ENCODE measurements at places on chromosomes 13 and 19. TPM values are rescaled to one million over a fixed set of nuclear protein-coding genes. Genes with fewer than 3 reads are reported as not detected.

Gene LGALS4
- total RNA-seq: 0.53 TPM

Gene CGB3
- total RNA-seq: not detected

Gene SLC10A2
- not detected for total RNA-seq

Gene UBA52
- total RNA-seq: 1,220 TPM

Gene ZNF473
- total RNA-seq: 10.6 TPM

Gene LSM4
- total RNA-seq: 227 TPM

Gene PRSS57
- total RNA-seq: 0.13 TPM

Gene TMPRSS9
- not detected for total RNA-seq

Gene ZNF470
- 1.6 TPM for total RNA-seq

Gene DZIP1
- total RNA-seq: 15.9 TPM

Gene PRR36
- total RNA-seq: 0.17 TPM

Gene SHFL
- total RNA-seq: 8.1 TPM

Gene HIF3A
- total RNA-seq: not detected

Gene PSG2
- not detected for total RNA-seq

Gene RNF17
- total RNA-seq: not detected

Gene AXL
- total RNA-seq: 158 TPM

Gene ATP12A
- total RNA-seq: not detected

Gene CGB7
- total RNA-seq: 0.80 TPM

Gene ZNF723
- not detected for total RNA-seq

Gene RFPL4A
- total RNA-seq: 0.38 TPM

Gene ADM5
- total RNA-seq: 6.8 TPM

Gene CEACAM4
- not detected for total RNA-seq

Gene SEMA6B
- total RNA-seq: 5.8 TPM

Gene IGFLR1
- 12.6 TPM for total RNA-seq

Gene CLDND2
- 9.1 TPM for total RNA-seq

Gene PSG7
- not detected for total RNA-seq

Gene GJA3
- total RNA-seq: 0.91 TPM

Gene ZNF578
- not detected for total RNA-seq

Gene ZNF730
- not detected for total RNA-seq

Gene ZNF540
- 0.14 TPM for total RNA-seq

Gene ACP5
- 0.29 TPM for total RNA-seq

Gene NKPD1
- total RNA-seq: 0.06 TPM

Gene TSSK6
- total RNA-seq: 2.1 TPM

Gene RDH13
- 21.2 TPM for total RNA-seq

Gene DDX39A
- 121 TPM for total RNA-seq

Gene SPC24
- 9.8 TPM for total RNA-seq

Gene KLK2
- total RNA-seq: not detected

All from A549 treated with CpdA at 1 μM for 4 hours (cell line).